ENCODE measurements at places on chromosomes 1 and 21.

DNA sequence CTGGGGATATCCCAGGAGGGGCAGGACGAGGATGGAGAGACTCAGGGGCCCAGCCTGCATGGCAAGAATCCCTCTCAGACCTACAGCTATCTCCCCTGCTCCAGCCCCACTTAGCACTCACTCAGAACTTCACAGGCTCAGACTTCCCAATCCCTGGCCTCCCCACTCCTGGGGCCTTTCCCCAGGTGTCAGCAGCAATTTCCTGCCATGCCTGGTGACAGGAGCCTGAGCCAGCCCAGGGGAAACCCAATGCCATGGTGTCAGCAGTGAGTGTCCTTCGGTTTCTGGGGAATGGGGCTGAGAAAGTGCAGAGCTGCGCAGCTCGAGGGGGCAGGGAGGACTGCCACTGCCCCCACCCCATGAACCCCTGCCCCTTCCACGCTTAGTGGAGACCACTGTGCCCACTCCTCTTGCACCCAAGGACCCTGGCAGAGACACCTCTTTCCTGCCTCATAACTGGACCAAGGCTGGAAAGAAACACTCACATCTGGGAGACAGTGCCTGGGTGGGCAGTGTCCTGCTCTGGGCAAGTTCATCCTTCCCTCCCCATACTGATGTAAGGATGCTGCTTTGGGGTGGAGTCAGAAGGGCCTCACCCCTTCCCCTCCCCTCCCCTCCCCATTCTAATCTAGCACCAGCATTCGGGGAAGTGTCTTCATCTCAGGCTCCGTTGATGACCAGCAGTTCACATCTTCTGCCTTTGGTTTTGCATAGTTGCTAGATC lies 17.1 kb upstream of the UBL4B start:
- DNase-seq = no peak

- DNase-seq = no peak
These were observed 45.5 kb upstream of the RBM15 start for GRCh38 chr1:110293601-110294104.

DNA sequence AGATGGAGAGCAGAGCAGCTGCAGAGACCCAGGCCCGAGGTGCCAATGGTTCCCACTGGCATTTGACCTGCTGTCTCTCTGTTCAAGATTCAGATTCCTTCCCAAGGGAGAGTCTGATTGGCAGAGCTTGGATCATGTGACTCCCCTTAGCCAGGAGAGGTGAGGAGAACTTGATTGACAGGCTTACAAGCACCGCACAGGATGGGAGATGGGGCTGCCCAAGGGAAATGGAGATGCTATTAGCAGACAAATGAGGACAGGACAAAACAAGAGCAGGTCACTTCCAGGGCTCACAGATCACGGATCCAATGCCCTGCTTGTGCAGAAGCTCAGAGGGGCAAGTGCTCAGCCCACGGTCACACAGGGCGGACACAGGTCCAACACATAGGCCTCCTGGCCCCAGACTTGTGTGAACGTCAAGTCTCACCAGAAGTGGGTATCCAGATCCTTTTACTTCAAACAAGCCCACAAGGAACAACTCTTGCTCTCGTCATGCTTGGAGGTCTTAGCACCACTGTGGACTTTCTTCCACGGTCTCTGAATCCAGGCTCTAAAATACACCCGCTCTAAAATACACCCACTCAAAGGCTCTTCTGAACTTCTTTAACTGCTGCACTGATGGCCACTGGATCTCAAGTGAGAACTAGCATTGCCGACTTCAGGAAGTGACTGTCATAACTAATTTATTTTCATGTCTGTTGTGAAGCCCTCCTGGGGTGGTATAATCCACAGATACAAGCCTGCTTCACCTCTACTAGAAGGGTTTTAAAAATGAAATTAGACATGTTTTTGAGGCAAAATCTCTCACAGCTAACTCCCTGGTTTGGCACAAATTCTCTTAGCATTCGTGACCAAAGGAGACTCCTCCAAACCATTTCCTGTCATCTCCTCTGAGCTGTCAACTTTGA lies 274.9 kb downstream of the RRAGC start:
- no peak for DNase-seq

- no peak for DNase-seq
These were observed 241.8 kb downstream of the TRABD2B start for GRCh38 chr1:47755101-47755990.

GRCh38 chr1:94708299-94708685 lies 111.9 kb upstream of the SLC44A3 start:
- no peak for DNase-seq

DNA sequence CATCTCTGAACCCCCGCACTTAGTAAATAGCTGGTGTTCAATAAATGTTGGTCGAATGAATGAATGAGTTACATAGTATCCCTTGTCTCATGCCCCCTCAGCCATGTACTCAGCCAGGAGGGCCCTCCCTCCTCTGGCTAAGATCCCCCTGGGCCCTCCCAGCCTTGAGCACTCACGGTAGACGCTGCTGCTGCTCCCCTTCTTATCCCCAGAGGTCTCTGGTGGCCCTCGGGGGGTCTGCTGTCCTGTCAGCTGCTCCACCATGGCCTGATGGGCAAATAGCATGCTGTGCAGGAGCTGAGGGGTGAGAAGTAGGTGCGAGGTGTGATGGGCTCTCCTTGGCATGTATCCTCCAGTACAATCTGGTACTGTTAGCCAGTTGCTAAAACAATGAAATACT lies 1.9 kb downstream of the ETV3L start:
- no peak for DNase-seq

DNA sequence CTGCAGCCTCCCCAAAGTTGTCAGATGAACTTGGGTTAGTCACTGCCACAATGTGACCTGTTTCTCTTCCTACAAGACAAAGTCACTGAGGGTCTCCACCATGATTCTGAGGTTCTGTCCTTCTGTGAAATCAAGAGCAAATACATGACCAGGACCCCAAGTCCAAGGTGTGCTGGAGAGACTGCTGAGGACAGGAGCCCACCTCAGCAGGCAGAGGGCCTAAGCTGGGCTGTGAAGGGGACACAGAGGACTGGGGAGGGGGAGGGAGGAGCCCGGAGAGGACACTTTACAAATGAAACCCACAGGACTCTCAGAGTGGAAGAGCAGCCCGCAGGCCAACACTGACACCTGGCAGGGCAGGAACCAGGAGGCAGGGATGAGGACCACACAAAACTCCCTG lies 3.3 kb downstream of the PGLYRP3 start:
- no peak for DNase-seq

DNA sequence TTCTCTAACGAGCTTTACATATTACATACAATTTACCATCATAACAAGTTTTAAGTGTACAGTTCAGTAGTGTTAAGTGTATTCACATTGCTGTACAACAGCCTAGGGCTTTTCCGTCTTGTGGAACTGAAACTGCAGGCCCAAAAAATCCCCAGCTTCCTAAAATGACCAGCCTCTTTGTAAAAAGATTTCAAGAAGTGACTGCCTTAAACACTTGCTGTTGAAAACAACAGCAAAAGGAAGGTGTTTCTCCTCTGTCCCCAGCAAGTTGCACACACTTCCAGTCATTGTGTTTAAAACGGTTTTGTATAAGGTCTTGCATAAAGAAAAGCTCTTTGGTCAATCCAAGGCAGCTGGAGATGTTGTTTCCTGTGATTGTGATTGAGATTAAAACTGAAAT lies 16.0 kb upstream of the GBP1 start:
- no peak for DNase-seq

DNA sequence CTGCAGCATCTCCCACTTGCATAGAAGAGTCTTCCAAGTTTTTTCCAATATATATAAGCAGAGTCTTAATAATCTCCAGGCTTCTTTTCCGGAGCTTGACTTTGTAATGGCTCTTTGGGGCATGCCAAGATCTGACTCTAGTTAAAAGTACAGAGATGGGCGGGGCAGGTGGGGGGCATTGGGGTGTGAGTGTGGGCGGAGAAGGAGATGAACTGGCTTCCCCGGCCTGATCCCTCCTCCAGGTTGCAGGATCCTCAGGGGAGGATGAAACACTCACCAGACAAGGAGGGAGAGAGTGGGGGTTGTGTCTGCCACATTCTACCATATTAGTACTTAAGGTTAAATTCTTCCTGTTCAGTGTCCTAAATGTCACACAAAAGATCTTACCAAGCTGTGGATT lies 23.0 kb downstream of the S100A10 start:
- no peak for DNase-seq

All from NCI-H1092 (cell line).